Skin of body (tissue), 3 donors: ENCODE measurements at places on chromosomes 2 and 18.

DNA sequence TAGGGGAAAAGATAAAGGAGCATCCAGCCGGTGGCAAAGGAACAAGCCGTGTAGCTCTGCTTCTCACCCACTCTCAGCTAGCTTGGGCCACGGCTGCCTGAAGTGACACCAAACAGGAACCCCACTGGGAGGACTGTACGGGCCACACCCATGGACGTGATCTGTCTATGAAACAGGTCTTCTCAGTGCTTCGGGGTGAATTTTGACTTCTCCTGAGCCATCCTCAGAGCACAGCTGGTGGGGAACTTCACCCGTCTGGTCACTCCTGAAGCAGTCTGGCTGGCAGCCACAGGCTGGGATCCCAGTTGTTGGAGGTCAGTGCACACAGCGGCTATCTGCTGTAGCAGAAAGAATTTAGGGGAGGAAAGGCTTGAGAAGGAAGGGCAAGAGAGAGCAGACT lies 223.8 kb downstream of the FAM210A start:
- DNase-seq, result no peak

GRCh38 chr18:23105581-23106219 lies 29.6 kb upstream of the CABLES1 start:
- DNase-seq, result no peak

GRCh38 chr2:79612999-79613398 lies 100.1 kb downstream of the CTNNA2 start:
- no peak for DNase-seq

GRCh38 chr2:72000110-72000509 lies 147.6 kb downstream of the CYP26B1 start:
- DNase-seq, result no peak

DNA sequence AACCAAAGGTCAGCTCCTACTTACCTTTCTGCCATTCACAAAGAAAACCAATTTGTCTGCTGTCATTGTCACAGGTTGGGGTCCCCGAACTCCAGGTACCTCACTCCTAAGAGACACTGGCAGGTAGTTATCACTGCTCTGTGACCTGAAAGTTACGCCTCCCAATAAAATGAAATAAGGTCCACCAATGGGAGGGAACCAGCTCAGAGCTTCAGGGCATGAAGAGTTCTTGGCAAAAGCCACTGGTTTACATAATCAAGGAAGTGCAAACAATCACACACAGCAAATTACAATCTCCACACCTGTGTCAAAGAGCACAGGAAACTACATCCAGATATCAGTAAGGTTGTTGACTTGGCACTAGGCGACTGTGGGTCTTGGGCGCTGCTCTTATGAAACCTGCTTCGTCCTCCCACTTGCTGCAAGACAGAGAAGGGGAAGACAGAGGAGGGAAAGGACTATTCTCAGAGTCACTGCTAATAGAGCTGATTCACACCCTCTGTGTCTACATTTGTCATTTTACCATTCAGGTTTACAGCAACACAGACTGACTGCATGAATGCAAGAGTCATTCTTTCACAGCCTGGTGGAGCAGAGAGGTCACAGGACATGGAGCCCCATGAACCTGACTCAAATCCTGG lies at the start of gene XDH:
TSS of gene XDH (minus strand) at position 142 of the 641 bp plus-strand sequence. CDS start at position 66, 76 bp downstream.
- no peak for DNase-seq

DNA sequence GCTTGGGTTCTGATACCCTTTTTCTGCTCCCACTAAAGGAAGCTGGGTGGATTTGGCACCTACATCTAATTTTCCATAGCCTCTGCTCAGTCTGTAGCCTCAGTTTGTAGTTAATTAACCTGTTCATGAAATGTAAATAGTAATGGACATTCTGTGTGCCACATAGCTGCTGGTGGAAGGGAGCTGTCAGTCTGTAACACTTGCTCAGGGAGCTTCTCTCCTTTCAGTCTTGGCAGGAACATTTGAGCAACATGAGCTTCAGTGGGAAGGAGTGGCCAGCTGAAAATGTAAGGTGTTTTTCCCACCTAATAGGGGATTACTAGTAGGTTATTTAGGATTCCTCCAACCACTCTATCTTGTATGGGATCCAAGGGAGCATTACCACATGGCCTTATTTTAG lies 203.4 kb downstream of the ASXL3 start:
- no peak for DNase-seq

DNA sequence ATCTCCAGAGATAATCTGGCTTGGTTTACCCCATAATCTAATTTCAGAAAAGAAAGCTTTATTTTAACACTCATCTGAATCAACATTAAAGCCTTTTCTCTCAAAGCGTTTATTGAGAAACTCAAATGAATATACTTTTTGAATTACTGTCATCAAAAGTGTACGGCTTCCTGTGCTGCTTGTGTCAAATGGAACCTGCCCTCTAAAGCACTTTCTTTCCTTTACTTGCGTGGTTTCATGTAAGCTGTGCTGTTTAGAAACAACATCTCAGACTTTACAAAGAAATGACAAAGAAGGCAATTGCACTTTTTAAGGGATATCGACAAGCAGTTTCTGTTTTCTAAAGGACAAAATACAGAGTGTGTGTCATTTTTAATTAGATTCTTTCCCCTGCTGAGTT lies 35.1 kb downstream of the CYBRD1 start:
- DNase-seq, result no peak

GRCh38 chr18:54205959-54206358 lies 18.5 kb downstream of the MBD2 start:
- peak; percentile 3 for DNase-seq

DNA sequence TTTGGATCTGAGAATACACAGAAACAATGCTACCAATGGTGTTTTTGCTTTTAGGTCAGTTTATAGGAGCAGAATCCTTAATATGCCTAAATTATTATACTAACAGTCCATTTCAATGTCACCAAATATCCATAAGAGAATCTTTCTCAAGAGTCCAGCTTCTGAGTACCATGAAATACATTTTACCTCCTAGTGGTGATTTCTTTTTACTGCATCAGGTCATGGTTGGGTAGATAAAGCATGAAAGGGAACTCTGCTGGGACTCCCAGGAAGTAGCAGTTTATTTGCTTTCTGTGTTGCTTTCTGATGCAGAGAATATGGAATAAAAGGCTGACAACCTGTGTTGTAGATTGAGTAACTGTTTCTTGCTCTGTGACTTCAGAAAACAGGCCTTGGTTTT lies 115.6 kb downstream of the PPP1R1C start:
- no peak for DNase-seq

DNA sequence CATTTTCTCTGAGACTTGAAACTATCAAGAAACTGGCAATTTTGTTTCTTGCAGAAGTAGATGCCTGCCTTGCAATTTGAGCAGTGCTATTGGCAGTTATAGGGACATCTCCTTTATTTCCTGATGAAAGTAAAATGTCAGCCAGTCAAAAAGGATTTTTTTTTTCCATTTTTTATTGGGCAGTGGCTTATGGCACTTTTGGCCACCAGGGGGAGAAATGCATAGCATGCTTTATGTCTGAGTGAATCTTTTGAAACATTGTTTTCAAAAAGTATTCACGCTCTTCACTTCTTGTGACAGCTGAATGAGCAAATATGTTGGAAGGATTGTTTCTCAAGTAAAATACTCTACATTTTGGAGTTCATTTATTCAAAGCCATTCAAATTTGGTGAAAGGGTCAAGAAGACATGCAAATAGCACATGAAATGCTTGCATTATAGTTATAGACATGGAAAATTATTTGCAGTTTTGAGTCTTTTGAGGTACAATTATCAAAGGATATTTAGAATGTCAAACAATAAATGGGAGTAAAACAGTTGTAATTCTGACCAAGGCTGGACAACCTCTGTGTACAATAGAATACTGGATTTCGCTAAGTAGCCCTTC lies 491.0 kb downstream of the CDH2 start:
- no peak for DNase-seq

- no peak for DNase-seq
Observed at GRCh38 chr2:119518401-119519056, 5.8 kb downstream of the SCTR start.

GRCh38 chr2:157056200-157056676 lies 201.3 kb upstream of the GALNT5 start:
- no peak for DNase-seq

DNA sequence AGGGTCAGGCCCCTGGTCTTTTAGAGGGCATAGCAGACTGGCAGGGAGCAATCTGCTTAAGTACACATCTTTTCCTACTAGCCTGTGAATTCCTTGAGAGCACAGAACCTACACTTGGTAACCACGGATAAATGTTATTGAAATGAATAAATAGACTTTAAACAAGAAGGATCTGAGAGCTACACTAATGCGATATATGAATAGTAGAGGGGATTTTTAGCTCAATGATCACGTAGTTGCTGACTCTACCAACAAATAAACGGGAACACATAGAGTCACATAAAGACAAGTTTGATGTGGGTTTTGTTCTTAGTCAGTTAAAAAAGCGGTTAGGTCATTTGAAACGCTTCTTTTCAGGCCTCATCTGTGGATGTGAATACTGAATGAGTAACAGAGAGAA lies 290.3 kb upstream of the CCDC68 start:
- no peak for DNase-seq

DNA sequence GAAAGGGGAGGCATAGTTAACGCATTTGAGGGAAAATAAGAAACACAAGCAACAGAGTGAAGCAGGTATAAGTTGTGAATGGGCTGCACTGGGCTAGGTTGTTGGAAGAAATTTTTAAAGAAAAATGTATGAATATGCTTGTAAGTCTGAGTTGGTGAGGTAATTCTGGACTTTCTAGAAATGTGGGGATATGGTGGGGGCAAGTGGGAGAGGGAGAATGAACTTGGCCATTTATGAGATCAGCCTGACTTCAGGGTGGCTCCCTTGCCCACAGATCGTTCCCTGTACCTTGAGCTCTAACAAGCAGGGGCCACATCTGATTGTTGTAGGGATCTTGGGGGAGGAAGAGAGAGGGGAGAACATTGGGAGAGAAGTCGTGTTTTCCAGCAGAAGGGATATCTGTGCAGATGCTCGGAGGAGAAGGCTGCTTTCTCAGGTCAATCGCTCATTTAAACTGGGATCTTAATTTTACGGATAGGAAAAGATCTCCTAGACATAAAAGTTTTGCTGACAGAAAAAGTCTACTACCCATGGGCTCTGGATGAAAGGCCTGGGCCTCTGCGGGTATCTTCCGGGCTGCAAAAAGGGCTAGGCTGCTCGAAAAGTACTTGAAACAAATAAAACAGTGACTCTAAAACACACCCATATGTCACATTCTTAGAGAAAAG lies 42.5 kb upstream of the FZD5 start:
- DNase-seq, result no peak

DNA sequence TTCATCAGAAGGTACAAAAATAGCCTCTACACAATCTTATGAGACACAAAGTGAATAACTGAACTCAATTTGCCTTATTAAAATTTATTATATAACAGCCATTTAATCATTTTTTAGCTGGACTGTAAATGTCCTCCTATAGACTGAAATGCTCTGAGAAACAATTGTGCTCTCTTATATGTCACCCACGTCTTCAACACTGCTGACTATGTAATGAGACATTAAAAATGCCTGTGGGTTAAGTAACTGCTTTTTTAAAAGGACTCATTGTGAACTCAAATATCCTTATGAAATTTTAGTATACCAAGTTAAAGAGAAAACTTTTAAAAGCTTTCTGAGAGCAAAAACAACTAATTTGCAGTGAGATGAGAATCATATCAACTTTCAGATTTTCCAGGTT lies 10.4 kb upstream of the GALNT1 start:
- DNase-seq, result no peak

DNA sequence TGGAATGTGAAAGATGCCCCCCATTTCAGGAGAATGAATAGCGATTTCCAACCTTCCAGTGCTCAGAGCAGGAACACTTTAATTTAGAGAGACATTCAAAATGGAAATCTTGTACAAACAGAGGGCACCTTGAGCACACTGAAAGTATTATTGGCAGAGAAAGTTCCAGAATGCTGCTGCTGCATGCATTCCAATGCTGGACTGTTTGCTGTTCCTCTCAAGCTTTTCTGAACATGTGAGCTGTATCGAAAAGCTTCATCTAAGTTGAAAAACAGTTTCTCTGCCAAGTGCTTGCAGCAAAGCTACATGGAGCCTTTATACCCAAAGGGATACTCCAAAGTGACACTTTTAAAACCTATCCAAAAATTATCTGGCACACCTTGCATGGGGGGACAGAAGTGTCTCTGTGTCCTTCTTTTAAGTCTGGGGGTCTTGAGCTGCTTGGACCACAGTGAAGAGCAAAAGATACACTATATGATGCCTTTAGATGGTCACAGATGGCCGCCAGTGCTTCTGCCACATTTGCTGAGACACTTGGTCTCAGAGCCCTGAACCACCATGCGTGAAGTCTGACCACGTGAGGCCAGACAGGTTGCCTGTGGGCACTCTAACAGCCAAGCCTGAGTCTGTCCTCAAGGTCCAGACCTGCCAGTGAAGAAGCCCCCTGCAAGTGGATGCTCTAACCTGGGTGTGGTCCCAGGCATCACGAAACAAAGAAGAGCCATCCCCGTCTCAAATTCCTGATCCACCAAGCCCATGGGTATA lies 18.8 kb downstream of the UXS1 start:
- DNase-seq, result no peak

- DNase-seq, result no peak
Observed at GRCh38 chr2:168798076-168798887, 4.2 kb upstream of the NOSTRIN start.

- DNase-seq, result no peak
Observed at GRCh38 chr2:159867567-159868361, 69.8 kb upstream of the CD302 start.

GRCh38 chr18:5717256-5717655 lies 173.5 kb upstream of the EPB41L3 start:
- no peak for DNase-seq

- no peak for DNase-seq
Observed at GRCh38 chr2:155930312-155930711, 402.2 kb downstream of the NR4A2 start.

- DNase-seq, result no peak
Observed at GRCh38 chr2:39370101-39370500, 67.0 kb downstream of the MAP4K3 start.

DNA sequence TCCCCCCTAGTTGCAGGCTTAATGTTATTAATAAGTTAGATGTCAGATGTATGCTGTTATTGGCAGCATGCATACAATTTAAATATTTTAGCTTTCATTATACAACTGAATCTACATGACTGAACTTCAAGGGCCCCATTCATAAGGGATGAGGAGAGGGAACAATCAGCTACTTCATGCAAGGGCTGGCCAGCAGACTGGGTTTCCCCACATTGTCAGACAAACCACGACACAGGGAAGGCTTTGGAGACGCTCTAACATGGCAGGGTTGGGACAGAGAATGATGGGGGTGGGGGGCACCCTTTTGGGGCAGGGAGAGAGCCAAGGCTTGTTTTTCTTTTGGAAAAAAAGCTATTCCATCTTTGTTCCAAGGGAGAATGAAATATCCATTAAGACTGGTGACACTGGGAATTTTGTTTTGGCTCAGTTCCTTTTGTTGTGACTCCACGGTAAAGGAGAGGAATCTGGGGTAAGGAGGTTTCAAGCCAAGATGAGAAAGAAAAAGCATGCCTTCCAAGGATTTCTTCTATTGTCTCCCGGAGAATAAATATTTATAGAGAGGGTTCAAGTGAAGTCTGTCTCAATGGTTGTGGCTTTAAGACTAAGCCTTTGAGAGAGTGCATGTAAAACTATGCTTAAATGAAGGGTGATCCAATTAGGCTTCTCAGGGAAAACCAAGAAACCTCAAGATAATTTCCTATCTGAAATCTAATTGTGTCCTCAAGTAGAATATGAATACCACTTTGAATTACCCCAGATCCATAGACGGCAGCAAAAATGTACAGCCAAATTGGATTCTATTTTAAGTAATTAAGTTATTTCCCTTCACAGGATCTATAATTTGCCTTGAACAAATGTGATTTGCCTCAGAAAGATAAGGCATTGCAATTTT lies 5.4 kb downstream of the CXCR4 start:
- no peak for DNase-seq
